ENCODE measurements at places on chromosomes 12 and 14. TPM values are rescaled to one million over a fixed set of nuclear protein-coding genes. Genes with fewer than 3 reads are reported as not detected.

The HCAR2 gene
- total RNA-seq: 1.7 TPM

The PTCSC3 gene
- not detected for total RNA-seq

The PPP2R5E gene
- 40.6 TPM for total RNA-seq

DNA sequence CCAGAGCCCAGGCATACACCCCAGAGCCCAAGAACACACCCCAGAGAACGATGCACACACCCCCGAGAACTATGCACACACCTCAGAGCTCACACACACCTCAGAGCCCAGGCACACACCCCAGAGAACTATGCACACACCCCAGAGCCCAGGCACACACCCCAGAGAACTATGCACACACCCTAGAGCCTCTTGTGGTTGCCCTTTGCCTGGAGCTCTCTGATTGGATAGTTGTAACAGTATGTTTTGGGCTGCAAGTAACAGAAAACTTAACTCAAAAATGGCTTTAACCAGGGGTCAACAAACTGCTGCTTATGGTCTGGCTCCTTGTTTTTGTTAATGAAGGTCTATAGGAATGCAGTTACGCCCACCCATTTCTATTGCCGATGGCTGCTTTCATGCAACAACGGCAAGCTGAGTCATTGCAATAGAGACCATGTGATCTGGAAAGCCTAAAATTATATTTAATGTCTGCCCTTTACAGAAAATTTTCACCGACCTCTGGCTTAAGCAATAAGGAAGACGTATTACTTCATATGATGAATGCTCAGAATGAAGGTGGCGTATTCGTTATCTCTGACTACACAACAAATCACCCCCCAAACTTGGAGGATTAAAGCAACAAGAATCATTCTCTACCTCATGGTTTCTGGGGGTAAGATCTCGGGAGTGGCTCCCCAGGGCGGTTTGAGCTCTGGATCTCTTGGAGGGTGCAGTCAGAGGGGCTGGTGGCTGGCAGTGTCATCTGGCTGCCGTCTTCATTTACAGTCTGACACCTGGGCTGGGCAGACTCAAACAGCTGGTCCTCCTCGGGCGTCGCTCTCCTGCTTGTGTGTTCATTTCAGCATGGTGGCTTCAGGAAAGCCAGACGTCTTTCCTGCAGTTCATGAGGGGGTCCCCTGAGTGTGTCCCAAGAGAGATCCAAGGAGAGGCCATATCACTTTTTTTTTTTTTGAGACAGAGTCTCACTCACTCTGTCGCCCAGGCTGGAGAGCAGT, 66.3 kb upstream of the NCOR2 start:
- no peak for DNase-seq

DNA sequence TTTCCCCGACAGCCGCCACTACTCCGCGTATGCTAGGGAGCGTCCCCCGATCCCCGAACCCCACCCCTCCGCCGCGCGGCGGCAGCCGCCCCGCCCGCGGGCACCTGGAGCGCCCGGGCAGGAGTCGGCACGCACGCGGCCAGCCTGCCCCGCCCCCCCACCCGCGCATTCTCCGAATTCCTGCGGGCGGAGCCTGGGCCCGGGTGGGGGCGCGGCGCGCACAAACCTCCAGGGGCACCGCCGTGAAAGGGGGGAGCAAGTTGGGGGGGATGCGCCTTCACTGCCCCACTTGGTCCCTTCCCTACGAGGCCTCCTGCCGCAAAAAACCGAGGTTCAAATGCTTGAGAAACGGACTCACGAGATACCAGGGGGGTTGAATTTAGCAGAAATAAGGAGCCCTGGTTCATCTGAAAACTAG, 1.7 kb downstream of the AJUBA start:
- no peak for DNase-seq

The DNAH10 gene
- total RNA-seq: 2.1 TPM

- DNase-seq: no peak
Measured at GRCh38 chr14:23540141-23540469, 11.5 kb downstream of the ZFHX2 start.

GRCh38 chr14:53161758-53162435, 8.8 kb upstream of the DDHD1 start:
- no peak for DNase-seq

GRCh38 chr12:112971248-112971647, 7.1 kb upstream of the OAS2 start:
- DNase-seq: no peak
